ENCODE measurements at places on chromosomes 4 and X.

- DNase-seq: no peak
Observed at GRCh38 chr4:40196724-40197281, at the start of gene RHOH. TSS of gene RHOH (plus strand) at chr4:40197031. CDS start at chr4:40243387, 46,356 bp downstream.

DNA sequence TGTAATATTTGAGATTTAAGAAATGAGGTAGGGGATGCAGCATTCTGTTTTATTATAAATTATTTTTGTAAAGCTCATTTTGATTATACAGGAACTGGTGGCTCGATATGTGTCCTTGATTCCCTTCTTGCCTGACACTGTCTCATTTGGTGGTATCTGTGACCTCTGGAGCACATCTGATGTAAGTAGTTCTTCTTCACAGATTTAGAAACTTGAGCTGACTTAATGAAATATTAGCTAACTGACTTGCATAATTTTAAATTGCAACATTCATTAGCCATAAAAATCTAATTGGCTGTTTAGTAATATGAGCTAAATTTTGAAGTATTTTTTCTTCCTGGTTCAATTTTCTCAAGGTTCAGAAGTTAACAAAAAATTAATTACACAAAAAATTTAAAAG lies 69.1 kb downstream of the FBXL5 start:
- DNase-seq: peak; percentile 85

DNA sequence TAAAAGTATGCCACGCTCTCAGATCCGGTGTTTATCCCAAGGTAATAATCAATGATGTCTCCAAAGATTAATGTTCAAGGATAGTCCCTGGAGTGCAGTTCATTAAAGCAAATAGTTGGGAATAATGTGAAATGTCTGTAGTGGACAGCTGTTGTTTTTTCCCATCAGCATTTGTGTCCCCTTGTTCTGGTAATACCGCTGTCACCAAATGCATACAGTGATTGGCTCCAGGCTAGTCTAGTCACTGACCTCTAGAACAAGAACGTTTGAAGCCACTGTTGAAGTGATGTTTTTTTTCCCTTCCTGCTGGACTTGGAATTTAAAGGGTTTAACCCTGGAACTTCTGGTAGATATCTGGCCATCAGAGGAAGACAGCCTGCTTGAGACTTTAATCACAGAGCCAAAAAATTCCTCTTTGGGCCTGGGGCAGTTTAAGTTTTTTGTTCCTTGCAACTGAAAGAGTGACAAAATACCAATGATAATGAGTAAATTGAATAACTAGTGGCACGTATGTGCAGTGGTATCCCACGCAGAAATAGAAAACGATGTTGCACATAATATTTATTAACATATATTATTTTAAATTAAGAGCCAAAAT lies 30.6 kb downstream of the HSD17B11 start:
- no peak for DNase-seq

- no peak for DNase-seq
Observed at GRCh38 chr4:9143421-9144080, 26.7 kb upstream of the FAM90A26 start.

DNA sequence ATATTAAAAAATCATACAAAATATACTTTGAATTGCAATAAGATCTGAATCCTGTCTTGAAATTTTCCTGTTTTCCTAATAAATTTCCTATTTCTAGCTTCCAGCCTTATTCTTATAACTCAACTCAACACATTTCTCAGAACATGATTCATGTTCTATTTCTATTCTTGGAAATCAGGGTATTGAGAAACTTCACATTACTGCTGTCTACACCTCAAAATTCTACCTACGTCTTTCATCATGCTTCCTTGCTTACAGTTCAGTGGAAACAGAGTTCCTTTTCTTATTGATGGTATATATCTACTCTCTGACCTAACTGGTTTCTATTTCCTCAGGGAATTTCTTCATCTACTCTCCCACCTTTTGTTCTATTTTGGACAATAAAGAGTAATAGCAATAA lies 2139.0 kb downstream of the ARAP2 start:
- DNase-seq: no peak

GRCh38 chr4:185210102-185210981 lies 944 bp downstream of the SNX25 start:
- DNase-seq: peak; percentile 34

GRCh38 chr4:8269535-8270417 lies at the start of gene HTRA3:
TSS of gene HTRA3 (plus strand) at chr4:8269754. CDS start at chr4:8269969, 215 bp downstream.
- DNase-seq: peak; percentile 28

- DNase-seq: no peak
Observed at GRCh38 chr4:24007860-24008261, 118.0 kb upstream of the PPARGC1A start.

GRCh38 chr4:66591968-66592367 lies 921.7 kb upstream of the EPHA5 start:
- DNase-seq: no peak

DNA sequence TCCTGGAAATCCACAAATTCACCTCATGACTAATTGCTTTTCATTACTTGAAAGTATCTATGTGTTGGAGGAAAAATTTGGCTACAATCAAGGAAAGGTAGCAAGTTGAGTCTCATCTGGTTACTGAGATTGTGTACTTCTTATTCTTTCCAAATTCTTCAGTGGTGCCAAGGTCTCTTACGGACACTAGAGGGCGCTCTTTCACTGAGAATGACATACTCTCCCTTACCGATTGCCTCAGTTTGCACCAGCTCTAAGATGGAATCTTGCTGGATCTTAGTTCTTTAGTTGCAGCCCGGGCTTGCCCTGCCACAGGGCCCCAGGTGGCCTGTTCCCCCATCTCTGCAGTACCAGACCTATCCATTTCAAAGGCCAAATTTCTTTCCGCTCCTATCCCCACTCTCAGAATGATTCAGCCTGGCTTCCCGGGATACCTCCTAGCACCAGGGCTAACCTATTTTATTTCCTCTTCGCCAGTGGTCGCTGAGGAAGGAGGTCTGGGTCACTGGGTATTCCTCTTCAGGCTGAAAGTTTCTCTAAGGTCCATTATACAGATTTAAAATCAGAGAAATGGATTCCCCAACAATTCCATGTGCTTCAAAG lies 24.6 kb upstream of the GPR50 start:
- peak; percentile 11 for DNase-seq

- peak; percentile 35 for DNase-seq
Observed at GRCh38 chrX:15947648-15948317, 93.2 kb upstream of the AP1S2 start.

DNA sequence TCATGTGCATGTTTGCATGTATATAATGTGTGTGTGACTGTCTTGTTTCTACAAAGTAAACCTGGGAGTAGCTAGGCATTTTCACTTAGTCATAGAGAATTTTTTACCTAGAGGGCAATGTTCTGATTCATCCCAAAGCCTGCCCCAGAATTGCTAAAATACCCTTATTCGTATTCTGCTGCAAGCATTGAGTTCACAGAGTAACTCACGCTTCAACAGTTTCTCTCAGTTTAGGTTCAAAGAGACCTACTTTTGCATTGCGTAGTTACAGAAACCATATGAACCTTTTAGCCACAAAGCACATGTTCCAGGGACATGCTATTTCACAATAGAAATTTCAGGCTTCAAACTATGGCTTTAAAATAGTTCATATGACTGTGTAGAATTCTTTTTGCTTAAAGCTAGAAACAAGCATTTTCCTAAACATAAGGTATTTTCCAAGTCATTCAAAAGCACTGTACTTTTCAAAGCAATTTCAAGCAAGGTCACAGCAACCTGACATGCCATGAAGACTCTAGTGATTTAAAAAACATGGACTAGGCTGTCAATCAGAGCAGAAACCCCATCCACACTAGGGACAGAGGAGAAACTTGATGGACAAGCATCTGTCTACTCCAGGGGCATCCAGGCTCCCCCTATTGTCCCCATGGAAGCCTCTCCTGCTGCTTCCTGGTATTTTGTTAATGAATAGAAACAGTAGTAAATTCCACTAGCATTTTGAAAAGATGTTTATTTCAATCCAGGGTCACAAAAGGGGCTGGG lies 81.5 kb upstream of the MAPK10 start:
- no peak for DNase-seq

DNA sequence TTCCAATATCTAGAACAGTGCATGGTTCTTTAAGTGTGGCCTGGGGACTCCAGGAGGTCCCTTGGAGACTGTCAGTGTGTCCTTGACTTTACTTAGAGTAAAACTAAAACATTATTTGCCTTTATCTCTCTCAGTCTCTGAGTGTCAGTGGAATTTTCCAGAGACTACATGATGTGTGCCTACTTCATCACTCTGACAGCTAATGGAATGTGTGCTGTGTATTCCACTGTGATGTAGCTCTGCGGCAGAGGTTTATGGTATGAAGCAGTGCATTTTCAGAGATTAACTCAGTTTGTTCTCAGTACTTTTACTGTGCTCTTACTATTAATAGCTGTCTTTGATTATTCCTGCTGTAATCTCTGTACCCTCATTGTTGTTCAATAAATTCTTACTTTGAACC lies 85.6 kb downstream of the MANBA start:
- no peak for DNase-seq

- no peak for DNase-seq
Observed at GRCh38 chr4:185793716-185794115, 18.3 kb downstream of the SORBS2 start.

DNA sequence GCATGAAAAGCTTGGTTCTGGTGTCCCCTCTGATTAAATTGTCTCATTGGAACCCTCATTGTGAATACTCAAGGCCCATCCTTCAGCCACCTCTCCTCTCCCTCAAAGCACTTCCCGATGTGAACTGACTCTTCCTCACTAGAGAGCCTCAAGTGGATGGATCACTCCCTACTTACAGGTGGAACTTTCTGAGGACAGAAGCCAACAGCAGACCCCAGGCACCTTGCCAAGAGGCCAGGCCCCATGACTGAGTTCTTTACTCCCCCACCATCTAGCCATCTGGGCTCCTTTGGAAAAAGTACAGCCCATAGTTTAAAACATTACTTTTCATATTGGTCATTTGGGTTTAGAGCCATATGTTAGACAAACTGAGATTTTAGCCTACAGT lies 224.1 kb downstream of the SHROOM3 start:
- no peak for DNase-seq

GRCh38 chrX:137212078-137212632 lies 178.4 kb upstream of the GPR101 start:
- no peak for DNase-seq

DNA sequence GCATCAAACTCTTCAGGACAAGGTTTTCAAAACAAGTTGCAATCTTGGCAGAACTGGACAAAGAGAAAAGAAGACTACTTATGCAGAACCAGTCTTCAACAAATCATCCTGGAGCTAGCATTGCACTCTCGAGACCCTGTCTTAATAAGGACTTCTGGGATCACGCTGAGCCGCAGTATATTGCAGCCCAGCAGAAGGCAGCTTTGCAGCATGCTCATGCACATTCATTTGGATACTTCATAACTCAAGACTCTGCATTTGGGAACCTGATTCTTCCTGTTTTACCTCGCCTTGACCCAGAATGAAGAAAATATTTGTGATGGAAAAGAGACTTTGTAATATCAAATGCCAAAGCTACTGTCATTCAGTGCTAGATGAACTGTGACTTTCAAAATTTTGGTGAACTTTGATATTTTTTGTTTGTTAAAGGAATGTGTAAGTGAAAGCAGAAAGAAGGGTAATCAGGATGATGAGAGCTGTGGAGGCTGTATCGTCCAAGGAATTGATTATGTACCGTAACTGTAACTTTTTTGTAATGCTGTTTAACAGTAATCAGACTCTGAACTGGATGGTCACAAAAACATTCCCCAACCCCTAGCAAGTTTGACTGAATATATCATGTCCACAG lies 27.2 kb downstream of the HSPA4L start:
- DNase-seq: no peak

DNA sequence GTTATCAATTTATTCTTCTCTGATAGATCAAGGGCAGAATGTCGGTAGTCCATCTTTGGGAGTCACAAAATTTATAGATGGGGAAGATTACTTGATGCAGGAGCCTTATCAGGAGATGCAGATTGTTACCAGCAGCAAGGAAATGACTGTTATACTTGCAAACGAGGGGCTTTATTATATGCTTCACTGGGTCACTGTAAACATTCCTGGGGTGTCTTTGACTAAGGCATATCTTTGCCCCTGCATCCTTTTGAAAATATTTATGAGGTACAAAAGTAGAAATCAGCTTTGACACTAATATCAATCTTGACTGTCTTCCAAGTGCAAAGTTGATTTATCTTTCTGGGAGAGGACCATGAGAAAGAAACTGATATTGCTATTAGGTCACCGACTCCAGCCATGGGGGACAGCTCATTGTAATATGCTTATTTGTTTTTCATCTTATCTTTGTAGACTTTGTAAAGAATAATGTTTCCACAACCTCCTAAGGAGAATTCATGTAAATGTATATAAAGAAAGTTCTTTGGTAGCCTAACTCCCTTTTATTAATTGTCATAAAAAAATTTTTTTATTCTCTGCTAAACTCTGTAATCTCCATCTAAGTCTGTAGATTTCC lies 177.3 kb upstream of the EMCN start:
- DNase-seq: no peak

GRCh38 chr4:147328756-147329446 lies 152.0 kb upstream of the EDNRA start:
- no peak for DNase-seq

DNA sequence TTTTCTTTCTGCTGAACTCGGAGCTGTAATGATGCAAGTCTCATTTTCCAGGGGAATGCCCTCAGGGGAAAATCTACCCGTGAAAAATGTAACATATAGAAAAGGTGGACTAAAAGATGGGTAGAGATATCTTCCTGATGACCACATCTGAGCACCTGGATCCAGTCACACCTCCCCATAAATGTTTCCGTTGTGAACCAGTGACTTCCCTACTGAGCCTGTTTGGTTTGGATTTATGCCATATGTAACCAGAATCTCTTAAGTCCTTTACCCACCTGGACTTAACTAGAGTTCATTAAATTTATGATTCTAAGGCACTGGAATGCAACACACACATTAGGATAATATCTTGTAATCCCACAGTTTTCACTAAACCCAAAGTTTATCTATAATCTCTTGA lies 171.1 kb downstream of the ZNF330 start:
- no peak for DNase-seq

GRCh38 chr4:76212851-76213414 lies 691 bp downstream of the SCARB2 start:
- DNase-seq: peak; percentile 17

DNA sequence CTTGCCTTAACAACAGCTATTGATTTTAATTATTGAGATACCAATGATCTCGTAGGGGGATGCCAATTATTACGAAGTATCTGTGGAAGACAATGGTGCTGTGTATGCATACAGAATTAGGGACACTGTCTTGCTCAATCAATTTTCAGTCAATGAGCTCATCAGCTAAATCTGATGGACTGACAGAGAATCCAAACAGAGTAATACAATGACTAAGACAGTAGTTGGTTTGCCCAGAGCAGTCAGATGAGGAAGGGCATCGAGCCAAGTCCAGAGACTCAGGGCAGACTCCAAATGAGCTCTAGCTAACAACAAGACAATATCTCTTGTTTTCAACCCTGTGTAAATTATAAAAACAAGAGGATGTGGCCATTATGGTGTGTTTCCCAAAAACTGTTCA lies 14.7 kb upstream of the GSX2 start:
- DNase-seq: peak; percentile 87

DNA sequence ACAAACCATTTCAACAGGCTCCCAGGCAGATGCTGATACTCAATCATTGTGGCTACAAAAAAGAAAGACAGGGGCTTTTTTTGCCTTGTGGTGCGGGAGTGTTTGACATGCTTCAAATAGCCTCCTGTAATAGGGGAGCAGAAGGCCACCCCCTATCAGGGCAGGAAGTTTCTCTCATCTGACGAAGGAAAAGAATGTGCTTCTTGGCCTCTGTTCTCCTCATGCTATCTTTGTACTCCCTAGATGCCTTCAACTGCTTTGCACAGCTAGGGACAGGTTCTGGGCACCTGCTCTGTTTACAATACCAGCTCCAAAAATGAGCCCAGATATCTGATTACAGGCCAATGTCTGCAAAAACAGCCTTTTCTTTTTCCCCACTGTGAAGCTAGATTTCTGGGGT lies 391.1 kb downstream of the STIM2 start:
- no peak for DNase-seq

All from inflammatory macrophage treated with lipopolysaccharide for 1 hour (primary cell).